ENCODE measurements at places on chromosomes 16 and 17. TPM values are rescaled to one million over a fixed set of nuclear protein-coding genes. Genes with fewer than 3 reads are reported as not detected.

TPSD1 gene
- total RNA-seq: not detected

- DNase-seq: no peak
These were observed 5.0 kb upstream of the SLC38A8 start for GRCh38 chr16:84047626-84048025.

GRCh38 chr16:77594799-77595596, 127.3 kb upstream of the NUDT7 start:
- no peak for DNase-seq

- DNase-seq: no peak
These were observed 220.1 kb upstream of the GSE1 start for GRCh38 chr16:85392756-85393673.

DNA sequence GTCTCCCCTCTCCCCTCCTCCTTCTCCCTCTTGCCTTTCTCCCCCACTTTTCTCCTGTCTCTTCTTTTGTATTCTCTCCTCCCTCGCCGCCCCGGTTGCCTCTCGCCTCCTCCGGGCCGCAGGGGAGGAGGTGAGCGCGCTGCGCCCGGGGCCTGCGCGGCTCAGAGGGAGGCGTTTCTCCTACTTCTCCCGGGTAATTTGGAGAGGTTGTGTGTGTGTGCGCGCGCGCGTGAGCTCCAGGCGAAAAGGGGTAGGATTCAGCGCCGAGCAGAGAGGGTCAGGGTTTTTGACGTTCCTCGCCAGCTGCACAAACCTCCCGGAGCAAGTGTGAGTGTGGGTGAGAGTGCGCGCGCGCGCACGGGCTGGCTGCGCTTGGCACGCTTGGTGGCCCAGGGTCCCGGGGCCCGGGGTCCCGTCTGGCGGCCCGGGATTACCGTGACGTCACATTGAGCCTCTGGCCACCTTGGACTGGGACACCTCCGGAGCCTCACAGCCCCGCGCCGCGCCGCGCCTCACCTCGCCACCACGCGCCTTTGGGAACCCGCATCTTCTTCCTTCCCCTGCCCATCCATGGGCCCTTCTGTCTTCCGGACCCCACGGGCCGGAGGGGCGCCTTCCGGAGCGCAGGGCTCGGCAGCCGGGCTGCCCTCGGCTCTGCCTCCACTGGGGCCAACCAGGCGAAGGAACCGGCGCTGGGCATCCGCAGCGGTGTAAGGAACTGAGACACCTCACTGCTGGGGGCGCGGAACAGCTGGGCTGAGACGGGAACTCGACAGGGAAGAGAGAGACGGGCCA, 479 bp downstream of the IRX6 start:
- peak; percentile 19 for DNase-seq

DNA sequence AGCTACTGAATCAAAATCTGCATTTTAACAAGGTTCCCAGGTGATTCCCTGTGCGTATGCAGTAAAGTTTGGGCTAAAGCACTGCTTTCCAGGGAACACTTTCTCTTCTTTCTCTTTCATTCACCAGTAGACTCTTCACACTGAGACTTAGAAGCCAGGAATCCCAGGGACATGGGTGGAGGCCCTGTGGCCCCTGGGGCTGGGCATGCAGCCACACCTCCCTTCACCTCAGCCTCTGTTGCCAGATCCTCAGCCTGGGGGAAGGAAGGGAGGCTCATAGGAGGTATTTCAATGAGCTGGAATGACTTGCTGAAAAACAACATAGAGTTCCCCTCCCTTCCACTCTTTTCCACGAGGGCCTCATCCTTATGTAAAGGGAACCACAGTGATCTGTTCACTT, 1.2 kb downstream of the G6PC3 start:
- DNase-seq: no peak

TLCD3B gene
- not detected for total RNA-seq

- DNase-seq: no peak
These were observed 13.7 kb downstream of the KRABD2 start for GRCh38 chr17:8362651-8363332.

MAP2K6 gene
- 1.5 TPM for total RNA-seq

DNA sequence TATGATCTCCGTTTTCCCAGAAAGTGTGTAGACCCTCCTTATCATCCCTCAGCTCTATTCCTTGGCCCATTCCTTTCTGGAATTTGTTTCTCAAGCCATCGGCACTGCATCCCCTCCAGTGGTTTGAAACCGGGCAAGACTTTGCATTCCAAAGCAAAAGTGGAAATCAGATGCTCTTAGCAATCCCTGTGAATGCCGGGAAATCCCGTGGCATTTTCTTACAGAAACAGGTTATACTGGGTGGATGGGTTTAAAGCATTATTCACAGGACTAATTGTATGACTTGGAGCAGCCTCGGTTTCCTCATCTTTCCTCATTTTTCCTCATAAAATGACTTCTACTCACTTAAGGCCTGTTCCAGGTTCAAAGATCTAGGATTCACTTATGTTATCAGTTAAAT, 52.0 kb downstream of the MAP2K6 start:
- no peak for DNase-seq

GRCh38 chr17:52710363-52710901, 551.9 kb upstream of the CA10 start:
- no peak for DNase-seq

CCL4 gene
- total RNA-seq: 18.2 TPM

ERN1 gene
- total RNA-seq: 5.0 TPM

CDRT4 gene
- 1.1 TPM for total RNA-seq

KRT28 gene
- not detected for total RNA-seq

DNA sequence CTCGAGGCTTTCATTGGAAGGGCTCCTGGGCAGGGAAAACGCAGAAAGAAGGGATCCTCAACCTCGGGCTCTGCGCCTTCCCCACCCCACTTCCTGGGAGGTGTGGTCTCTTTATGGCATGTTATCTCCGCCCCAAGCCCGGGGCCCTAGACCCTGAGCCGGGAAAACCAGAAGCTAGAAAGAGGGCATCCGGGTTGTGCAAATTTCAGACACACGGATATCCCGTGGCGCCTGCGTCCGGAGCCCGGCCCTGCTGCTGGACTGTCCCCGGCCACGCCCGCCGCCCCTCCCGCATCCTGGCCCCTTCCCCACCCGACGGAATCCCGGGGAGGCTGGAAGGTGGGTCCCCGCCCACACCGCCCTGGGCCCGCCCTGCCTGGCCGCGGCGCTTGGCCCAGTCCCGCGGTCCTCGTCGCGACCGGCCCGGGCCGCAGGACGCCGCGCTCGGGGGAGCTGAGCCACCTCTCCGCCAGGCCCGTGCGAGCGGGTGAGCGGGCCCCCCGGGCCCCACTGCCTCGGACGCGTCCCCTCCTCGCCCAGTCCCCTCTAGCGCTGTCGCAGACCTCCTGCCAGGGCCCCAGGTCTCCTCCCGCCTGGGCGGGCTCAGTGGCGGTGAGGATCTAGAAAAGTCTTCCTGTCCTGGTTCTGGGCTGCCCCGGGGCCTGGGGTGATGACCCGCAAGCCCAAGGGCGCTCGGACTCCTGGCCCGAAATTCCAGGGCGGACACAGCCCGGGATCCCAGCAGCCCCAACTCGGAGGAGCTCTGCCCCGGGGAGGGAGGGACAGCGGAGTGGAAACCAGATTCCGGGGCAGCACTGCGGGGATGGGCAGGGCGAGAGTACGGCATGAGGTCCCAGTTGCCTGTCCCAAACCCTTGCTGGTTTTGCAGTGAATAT, at the start of gene SLC16A5:
TSS of gene SLC16A5 (plus strand) at position 397 of the 896 bp plus-strand sequence. CDS start 5,683 bp downstream, outside the sequence.
- DNase-seq: peak; percentile 89

- DNase-seq: peak; percentile 27
These were observed 875 bp downstream of the PRKCB start for GRCh38 chr16:23836404-23837311.

MYH11 gene
- total RNA-seq: 9.8 TPM

DNA sequence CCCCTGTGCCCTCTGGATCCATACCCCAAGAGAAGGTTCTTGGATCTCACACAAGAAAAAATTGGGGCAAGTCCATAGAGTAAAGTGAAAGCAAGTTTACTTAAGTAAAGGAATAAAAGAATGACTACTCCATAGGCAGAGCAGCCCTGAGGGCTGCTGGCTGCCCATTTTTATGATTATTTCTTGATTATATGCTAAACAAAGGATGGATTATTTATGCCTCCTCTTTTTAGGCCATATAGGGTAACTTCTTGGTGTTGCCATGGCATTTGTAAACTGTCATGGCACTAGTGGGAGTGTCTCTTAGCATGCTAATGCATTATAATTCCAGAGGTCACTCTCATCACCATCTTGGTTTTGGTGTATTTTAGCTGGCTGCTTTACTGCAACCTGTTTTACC, 70.8 kb downstream of the NLK start:
- no peak for DNase-seq

GRCh38 chr17:5000237-5000639, 2.5 kb downstream of the KIF1C start:
- peak; percentile 87 for DNase-seq

SNX20 gene
- total RNA-seq: 0.57 TPM

- DNase-seq: no peak
These were observed 65.7 kb downstream of the CCDC182 start for GRCh38 chr17:57679356-57679755.

PSMD12 gene
- total RNA-seq: 44.5 TPM

DNA sequence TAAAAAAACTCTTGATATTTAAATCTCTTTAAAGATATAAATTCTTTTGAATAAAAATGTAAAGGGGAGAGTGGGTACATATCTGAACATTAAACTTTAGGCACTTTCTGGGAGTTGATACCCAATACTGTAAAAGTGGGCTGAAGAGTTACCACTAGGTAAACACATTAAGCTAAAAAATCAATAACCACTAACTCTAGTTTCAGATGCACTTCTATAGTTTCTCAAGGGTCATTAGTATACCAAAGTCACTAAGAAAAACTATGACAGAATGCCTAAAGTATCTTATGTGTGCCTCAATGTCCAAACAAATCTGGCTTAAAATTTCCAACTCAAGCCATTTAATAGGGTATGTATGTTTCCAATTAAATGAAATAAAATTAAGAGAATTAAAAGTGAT, 13.1 kb upstream of the CFDP1 start:
- DNase-seq: no peak

RGS9 gene
- 2.8 TPM for total RNA-seq

DNA sequence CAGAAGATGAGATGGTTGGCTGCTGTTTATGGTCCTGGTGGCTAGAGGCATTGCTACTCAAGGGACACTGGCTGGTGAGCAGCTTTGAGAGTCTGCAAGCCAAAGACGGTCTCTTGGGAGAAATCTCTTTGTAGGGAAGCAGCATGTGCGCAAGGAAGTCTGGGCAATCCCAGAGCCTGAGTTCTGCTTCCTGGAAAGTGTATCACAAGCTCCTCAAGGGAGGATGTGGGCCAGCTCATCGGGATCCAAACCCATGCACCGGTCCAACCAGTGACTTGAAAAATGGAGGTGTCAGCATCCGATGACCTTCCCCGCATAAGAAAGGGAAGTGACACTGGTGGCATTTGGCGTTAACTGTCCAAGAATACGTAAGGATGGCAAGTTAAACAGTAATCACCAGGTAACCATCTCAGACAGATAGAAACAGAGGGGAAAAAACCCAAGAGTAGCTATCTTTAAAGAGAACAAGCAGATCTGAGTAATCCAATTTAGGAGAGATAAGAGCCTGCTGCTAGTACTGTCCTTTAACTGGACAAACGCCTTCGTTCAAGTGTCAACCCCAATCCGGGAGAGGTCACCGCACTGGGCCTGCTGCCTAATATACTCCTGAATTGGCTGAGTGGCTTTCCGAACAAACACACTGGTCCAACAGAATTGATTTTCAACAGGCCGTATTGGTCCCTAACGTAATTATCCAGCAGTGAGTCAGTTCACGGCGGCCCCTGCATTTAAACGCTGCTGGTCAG, 303.0 kb upstream of the ZFHX3 start:
- peak; percentile 9 for DNase-seq

USP6 gene
- total RNA-seq: 0.05 TPM

GRCh38 chr17:27504188-27504995, 48.1 kb downstream of the KSR1 start:
- no peak for DNase-seq

DNA sequence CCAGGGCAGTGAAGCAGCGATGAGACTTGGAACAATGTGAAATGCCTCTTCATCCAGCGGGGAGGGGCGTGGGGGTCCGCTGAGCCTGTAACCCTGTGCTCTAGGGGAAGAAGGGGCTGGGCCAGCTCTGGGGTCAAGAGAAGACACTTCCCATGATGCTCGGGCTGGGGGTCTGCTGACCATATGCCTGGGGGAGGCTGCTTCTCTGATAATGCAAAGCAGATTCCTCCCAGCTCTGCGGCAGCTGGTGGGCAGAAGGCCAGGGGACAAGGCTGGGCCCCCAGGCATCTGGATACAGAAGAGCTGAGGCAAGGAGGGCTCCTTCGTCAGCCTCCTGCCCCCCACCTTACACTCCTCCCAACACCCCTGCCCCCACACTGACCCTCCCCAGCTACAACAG, 24.7 kb downstream of the NGFR start:
- peak; percentile 43 for DNase-seq

AP2B1 gene
- total RNA-seq: 130 TPM

DNA sequence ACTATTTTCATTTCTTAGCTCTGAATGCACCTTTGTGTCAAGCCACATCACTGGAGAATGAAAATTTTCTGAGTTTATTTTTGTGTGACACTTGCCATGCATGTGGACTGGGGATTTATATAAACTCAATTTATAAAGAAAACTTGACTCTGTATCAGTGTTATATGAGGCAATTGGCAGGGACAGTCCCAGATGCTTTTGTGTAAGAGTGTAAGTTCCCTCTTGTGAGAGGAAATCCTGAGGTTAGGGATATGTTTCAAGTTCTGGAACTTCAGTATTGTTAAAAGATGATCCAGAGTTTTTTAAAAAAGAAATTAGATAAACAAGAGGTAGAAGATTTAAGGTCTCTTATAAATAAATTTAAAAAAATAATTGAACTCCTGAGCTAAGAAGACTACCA, 10.9 kb upstream of the CCL8 start:
- DNase-seq: no peak

GRCh38 chr16:70568601-70569237, 45.1 kb downstream of the SF3B3 start:
- no peak for DNase-seq

- peak; percentile 36 for DNase-seq
These were observed 301.9 kb downstream of the SOX9 start for GRCh38 chr17:72422505-72423285.

TMC8 gene
- total RNA-seq: 2.1 TPM

DNA sequence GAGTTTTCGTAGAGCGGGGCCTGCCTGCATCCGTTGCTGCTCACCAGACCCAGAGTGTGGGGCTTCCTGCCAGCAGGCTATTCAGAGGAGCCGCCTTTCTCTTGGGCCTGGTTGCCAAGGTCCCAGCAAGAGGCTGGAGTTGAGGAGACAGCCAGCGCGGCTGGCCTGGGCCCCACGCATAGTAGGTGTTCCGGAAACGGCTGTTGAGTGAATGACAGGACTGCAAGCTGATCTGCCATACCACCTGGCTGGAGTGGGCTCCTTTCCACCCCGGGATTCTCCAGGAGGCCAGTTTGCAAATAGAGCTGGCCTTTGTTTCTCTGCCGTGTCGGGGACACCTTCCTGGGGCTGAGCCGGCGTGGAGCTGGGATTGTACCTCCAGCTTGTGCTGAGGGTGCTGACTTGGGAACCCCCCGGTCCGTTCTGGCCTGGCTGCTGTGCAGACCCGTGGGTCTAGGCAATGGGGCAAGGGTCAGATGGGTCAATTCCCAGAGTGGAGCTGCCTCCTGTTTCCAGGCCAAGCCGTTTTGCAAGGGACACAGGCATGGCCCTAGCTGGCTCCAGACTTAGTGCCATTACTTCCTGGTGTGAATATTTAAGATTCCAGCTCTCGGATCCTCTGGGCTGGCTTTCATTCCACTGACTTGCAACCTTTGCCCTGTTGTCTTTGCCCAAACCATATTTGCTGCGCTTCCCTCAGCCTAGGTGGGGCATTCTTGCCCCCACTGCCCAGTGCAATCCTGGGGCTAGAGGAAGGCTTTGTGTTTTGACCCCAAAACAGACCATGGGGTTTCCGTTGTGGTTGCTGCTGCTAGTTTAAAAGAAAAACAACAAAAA, 68.8 kb downstream of the CMIP start:
- DNase-seq: peak; percentile 76
